ENCODE measurements at places on chromosomes 2 and 18.
A peak's percentile ranks its signal among the peaks of the same experiment; 100 is the strongest.

GRCh38 chr2:20604951-20605381 is 45.9 kb downstream of the HS1BP3 start:
- DNase-seq = peak; percentile 88

DNA sequence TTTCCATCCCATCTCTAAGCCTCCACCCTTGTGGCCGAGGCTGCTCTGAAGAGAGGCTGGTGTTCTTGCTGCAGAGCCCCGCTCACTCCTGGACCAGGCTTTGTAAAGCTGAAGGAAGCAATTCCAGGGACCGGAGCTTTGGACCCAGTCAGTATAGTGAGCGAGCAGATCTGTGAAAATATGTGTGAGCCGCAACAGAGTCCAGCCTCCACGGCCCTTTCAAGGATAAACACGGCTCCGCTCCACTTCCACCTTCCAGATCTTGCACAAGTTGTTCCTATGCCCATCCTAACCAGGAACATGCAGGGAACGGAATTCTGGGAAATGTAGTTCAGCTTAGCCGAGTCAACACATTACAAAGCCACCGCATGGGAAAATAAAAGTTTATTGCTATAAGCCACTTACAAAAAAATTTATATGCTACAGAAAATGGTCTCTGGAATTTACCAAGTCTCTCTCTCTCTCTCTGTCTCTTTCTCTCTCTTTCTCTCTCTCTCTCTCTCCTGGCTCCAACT is 151.7 kb upstream of the ZNF521 start:
- peak; percentile 77 for DNase-seq

GRCh38 chr2:179561702-179562101 is 297.1 kb upstream of the SESTD1 start:
- DNase-seq = no peak

- peak; percentile 63 for DNase-seq
Measured at GRCh38 chr18:10497206-10497749, 28.5 kb upstream of the NAPG start.

- DNase-seq = no peak
Measured at GRCh38 chr2:182611009-182611408, 105.0 kb upstream of the DNAJC10 start.

- no peak for DNase-seq
Measured at GRCh38 chr2:236928380-236929037, 157.2 kb upstream of the COPS8 start.

- DNase-seq = no peak
Measured at GRCh38 chr2:143175438-143175837, 46.2 kb downstream of the ARHGAP15 start.

DNA sequence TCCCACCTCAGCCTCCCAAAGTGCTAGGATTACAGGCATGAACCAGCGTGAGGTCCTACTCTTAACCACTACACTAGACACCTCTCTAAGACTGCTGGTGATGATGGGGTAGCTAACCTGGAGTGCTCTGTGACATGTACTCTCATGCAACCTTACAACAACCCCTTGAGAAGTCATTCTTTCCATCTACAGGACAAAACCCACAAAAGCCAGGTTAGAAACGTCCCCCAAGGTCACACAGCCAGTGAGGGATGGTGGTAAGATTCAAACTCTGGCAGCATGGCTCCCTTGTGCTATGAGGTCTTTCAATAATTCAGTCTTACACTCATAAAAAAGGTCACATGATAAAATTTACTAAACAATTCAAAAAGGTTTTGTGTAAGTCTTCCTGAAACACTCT is 94.8 kb upstream of the SERTAD2 start:
- no peak for DNase-seq

DNA sequence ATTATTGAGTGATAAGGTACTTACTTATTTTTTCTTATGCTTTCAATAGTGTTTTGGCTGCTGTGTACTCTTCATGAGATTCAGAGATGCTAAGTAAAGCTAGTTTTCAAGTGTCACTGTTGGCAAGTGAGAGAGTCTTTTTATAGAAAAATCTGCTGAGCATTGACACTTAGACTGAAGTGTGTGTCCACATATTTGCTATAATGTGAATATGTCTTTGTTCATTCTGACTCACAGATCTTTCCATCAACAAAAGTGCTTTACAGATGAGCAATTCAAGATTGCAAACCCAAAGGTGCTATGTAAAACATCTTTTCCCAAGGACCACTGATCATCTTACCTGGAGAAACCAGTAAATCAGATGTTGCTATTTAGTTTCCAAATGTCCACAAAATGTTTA is 410.6 kb upstream of the FIGN start:
- no peak for DNase-seq

GRCh38 chr2:237617587-237617982 is 9.8 kb upstream of the LRRFIP1 start:
- DNase-seq = no peak

GRCh38 chr2:201938156-201938775 is 95.4 kb upstream of the FZD7 start:
- DNase-seq = no peak

- DNase-seq = no peak
Measured at GRCh38 chr2:149438330-149438960, 108.1 kb downstream of the LYPD6 start.

- no peak for DNase-seq
Measured at GRCh38 chr2:29603341-29603740, 318.0 kb downstream of the ALK start.

DNA sequence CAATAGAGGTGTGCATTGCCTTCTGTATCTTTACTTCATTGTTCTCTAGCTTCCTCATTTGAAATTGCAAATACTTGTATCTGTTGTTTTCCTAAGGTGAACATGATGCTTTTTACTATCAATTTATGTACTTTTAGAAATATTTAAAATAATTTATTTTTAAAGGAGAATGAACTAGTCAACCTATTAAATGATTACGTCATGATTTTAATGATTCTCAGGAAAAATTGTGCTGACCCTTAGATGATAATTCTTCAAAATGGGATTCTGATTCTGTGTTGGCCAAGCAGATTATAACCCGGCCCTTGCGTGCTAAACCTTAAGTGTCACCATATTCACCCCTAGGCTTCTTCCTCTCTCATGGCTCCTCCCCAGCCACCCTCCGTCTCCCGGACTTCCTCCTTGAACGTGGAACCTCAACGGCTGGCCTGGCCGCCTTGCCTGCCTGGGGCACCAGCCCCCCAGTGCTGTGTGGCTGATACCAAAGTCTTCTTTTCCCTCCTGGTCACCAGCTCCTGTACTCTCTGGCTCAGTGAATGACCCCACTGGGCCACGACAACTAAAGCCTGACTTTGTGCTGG is 292.0 kb downstream of the GBX2 start:
- DNase-seq = no peak

GRCh38 chr18:48116873-48117630 is 186.6 kb upstream of the SMAD2 start:
- no peak for DNase-seq

- no peak for DNase-seq
Measured at GRCh38 chr2:19664646-19665045, 237.1 kb downstream of the TTC32 start.

DNA sequence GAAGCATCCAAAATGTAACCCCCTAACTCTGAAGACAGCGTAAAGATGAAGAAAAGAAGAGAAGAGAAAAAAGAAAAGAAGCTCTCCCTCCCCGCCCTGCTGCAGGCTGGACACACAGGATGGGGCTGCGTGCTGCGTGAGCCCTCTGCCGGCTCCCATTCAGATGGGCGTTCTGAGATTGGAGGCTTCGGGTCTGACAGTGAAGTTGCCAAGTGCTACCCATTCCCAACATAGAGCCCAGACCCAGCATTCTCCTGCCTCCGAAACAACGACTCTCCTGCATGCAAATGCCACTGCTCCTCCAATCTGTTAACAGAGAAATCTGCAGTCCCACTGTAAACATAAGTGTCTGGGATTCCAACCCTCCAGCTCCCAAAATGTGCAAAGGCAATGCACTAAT is 234.9 kb downstream of the BCL11A start:
- DNase-seq = peak; percentile 28

DNA sequence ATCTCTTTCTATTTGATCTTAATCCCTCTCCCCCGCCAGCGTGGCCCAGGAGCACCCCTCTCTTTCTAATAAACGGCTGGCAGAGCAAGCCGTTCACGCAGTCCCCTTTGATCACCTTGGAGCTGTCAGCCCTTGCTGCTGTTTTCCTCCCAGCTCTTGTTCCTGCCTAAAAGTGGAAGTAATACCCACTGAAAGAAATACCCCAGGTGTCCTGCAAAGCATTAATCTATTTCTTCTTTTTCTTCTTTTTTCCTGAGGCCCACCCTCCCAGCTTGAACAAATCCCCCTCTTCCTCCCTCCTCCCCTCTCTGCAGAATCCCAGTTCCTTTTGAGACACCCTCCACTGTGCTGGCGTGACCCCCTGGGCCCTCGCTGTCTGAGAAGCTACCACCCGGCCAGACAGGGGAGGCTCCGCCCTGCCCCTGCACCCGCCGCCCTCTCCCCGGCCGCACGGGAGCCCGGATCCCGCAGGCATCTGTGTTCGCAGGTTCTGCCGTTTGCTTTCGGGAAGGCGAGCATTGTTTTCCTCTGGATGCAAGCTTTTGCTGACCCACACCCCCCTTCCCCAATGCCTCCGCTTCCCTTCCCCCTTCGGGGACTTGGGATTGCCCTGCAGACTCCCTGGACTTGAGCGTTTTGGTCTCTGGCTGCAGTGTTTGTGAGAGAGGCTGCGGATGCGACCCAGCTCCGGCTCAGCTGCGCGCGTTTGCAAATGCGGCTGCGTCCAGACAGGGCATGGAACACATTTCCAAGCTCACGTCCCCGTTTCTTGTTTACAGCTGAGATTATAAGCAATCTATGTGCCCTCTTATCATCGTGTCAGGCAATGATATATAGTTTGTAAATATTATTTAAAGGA is 631.5 kb downstream of the NYAP2 start:
- peak; percentile 68 for DNase-seq

- DNase-seq = no peak
Measured at GRCh38 chr18:44437603-44438002, 243.1 kb upstream of the SETBP1 start.

DNA sequence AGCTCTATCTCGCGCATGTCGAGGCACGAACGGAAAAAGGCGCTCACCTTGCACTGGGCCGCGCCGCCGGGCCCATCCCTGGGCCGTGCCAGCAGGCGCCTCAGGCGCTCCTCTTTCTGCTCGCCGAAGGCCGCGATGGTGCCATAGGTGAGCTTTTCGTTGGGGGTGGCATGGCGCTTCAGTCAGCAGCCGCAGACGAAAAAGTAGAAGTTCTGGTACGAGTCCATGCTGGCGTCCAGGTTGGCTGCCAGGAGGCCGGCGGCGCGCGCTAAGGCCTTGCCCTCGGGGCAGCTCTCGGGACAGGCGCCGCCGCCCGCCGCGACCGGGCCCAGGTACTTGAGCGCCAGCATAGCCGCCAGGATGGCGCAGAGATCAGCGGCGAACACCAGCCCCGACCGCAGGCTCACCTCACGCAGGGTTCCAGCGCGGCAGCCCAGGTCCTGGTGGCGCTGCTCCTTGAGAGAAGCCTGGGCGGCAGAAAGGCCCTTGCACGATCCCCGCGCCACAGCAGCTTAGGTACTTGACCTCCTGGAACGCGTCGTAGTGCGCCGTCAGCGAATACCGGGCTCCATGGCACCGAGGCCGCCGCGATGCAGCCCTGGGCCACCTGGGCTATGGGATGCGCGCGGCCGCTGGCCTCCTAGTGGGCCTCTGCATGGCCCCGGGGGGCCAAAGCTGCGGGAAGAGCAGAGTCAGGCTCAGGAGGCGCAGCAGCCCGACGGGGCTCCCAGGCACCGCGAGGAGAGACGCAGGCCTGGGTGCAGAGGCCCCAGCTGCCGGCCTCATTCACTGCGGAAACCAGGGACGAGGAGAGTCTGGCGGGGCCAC is 12.8 kb downstream of the ALPG start:
- no peak for DNase-seq

DNA sequence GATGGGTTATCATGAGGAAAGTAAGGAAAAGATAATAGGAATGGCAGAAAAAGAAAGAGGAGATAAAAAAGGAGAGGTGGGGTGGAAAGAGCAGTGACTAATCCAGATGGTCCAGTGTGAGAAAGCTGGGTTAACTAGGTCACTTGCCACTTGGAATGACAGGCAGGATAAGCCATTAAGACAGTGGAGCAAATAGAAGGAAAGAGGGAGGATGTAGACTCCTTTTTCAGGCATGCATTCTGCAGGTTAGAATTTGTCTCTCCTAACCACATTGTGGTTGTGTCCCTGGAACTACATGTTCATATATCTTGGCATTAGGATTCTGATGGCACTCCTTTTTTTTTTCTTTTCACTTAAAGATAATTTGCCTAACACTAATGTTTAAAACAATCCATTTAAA is 13.4 kb upstream of the NEMP2 start:
- DNase-seq = no peak

- no peak for DNase-seq
Measured at GRCh38 chr2:144432921-144433320, 87.0 kb downstream of the ZEB2 start.

DNA sequence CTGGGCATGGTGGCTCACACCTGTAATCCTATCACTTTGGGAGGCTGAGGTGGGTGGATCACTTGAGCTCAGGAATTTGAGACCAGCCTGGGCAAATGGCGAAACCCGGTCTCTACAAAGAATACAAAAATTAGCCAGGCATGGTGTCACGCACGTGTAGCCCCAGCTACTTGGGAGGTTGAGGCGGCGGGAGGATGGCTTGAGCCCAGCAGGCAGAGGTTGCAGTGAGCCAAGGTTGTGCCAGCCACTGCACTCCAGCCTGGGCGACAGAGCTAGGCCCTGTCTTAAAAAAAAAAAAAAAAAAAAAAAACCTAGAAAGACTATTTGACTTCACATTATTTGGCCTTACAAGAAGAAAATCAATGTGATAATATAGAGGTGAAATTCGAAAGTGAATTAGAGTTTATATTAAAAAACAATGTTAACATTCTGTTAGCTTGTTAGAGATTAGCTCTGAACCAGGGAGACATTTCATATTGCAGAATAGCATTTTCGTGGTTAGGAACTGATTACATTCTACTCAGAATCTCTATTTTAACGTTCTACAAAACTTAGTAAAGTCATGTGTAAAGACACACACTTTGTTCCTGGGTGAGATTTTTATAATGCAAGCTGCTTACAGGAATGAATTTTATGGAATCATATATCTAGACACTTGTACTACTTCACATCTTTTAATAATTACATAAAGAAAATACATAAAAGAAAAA is 120.5 kb downstream of the THADA start:
- no peak for DNase-seq

Data from AG08395 (cell line).